ENCODE measurements at places on chromosomes 1 and 21.

DNA sequence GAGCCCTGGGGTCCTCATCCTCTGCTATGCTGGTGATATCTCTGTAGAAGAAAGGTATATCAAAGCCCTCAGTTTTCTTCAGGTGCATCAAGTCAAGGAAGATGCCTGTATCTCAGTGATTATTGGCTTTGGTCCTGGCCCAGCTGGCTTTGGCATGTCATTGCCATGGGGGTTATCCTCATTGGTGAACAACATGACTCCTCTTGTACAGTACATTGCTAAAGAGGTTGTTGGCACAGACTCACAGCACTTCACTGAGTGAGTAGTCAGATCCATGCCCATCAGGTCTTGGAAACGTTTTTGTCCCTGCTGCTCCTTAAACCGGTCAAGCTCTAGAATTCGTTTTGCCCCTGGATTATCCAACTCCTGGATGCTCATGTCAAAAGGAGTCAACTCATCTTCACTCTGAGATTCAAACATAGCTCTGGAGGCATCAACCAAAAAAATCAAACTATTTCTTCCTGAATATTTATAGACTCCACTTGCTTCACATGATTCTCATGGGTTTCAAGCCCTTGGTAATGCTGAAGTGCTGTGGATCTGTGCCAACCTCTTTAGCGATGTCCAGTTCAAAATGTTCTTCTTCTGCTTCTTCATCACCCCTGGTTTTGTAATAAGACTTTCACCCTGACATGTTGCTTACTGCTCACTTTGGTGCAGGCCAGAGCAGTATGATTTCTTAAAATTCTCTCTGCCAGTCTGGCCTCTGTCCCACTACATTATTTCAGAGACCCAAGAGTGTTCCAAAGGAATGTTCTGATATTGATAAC lies 43.0 kb upstream of the RAB3GAP2 start:
- DNase-seq, result no peak

- DNase-seq, result no peak
These were observed 616 bp downstream of the MCOLN3 start for GRCh38 chr1:85047472-85048295.

DNA sequence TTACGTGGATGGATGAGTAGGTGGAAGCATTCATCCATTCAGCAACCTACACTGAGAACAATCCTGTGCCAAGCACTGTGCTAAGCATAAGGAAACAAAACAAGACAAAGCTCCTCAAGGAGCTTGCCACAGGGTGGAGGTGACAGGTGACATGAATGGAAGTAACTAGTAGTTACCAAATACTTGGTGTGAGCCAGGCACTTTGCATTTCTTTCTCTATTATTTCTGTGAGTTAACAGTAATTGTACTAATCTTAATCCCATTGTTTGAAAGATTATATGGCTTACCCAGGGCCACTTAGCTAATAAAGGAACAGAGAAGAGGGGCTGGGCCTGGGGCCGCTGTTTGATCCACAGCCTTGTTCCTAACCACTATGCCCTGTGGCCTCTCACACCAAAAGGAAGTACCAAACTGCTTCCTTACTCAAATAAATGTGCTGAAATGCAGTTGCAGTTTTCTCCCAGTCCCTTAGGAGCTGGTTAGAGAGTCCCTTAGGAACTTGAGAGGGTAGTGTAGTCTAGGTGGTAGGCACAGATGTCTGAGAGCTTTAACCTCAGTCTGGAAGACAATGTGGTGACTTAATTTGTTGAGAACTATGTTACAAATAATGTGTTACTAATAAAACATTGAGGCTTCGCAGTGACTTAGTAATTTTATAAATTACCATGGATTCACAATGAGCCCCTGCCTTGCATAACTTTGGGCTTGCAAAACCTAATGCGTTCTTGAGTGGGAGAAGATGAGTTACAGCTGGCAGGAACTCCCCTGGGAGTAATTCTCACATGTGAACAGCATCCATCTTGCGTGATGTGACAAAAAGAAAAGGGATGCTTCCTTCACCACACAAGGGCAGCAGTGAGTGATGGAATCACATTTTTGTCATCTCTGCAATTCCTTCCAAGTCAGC lies 69.8 kb downstream of the MPZL1 start:
- DNase-seq, result no peak

DNA sequence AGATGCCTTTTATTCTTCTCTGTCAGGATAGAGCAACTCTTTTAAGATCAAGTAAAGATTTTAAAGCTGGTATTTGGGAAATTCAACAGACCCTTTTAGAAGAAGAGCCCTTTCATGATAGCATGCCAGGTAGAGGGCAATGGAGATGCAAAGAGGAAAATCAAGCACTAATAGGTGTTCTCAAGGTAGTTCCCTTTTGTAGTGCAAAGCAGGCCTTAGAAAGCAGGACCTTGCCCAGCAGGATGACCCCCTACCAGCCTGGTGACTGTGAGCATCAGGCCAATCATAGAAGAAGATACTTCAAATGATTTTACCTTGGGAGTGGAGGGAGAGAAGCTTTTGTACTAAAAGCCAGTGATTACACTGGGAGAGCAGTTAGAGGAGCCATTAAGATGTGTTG lies 381.4 kb upstream of the ZRANB2 start:
- DNase-seq, result no peak

All from SHP77 (cell line).